ENCODE measurements at places on chromosomes 3 and 15. TPM values are rescaled to one million over a fixed set of nuclear protein-coding genes. Genes with fewer than 3 reads are reported as not detected.

DNAJC17 gene
- polyA plus RNA-seq = 11.7 TPM

EIF2A gene
- polyA plus RNA-seq = 72.3 TPM

GRAMD1C gene
- 20.1 TPM for polyA plus RNA-seq

RLBP1 gene
- polyA plus RNA-seq = not detected

MITF gene
- 1.4 TPM for polyA plus RNA-seq

SCN10A gene
- polyA plus RNA-seq = not detected

ENTPD3 gene
- not detected for polyA plus RNA-seq

XCR1 gene
- polyA plus RNA-seq = not detected

IQCF6 gene
- not detected for polyA plus RNA-seq
